NCI-H748 treated with DMSO at 0.1 percent for 48 hours (cell line): ENCODE measurements at places on chromosomes 2 and 18.

GRCh38 chr2:179467111-179467510, 202.5 kb upstream of the SESTD1 start:
- DNase-seq = no peak

GRCh38 chr2:159506764-159507440, 109.4 kb downstream of the BAZ2B start:
- DNase-seq = no peak

DNA sequence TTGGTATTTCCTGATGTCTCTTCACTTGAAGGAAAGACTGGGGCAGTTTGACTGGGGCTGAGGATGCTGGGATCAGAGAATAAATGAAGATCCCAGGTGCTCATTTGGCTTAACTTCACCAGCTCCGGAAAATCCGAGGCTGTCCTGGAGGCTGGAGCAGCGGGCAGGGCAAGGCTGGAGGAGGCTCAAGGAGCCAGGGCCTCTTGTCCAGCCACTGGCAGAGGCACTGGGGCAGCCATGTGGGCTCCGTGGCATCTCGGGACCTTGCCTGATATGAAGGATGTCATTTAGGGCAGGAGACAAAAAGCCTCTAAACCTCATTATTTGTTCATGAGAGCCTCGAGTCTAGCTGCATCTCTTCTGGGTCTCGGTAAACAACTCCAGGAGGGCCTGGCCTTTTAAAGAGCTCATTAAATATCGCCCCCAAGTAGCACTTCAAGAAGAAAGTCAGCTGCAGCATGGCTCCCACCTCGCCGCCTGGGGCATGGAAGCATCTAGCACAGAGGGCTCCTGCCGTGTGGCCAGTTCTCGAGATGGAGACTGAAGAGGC, 13.5 kb upstream of the GPR55 start:
- no peak for DNase-seq

GRCh38 chr18:68991286-68991685, 193.4 kb downstream of the CCDC102B start:
- DNase-seq = no peak

GRCh38 chr2:43005975-43006833, 213.8 kb upstream of the HAAO start:
- no peak for DNase-seq

- DNase-seq = no peak
Measured at GRCh38 chr2:99636144-99637034, 146.6 kb upstream of the REV1 start.

- no peak for DNase-seq
Measured at GRCh38 chr2:135607561-135607960, 76.3 kb downstream of the R3HDM1 start.

DNA sequence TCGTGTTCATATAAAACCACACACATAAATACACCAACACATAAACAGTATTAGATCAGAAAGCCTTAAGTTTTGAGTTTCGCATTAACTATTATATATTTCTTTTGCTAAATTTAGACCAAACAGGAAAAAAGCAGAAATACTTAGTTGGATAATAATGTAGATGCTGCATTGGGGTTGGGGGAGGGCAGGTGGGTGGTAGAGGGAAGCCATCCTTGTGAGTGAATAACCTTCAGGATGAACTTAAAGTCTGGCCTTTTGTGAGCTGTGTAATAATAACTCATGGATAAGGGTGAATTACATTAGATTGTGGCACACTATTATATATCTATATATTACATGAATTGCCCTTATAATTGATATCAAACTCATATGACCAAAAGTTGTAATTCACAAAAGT, 174.7 kb downstream of the WDR7 start:
- DNase-seq = no peak

GRCh38 chr2:49080681-49081080, 73.6 kb downstream of the FSHR start:
- DNase-seq = no peak

GRCh38 chr2:159444754-159445153, 158.3 kb upstream of the WDSUB1 start:
- DNase-seq = no peak

DNA sequence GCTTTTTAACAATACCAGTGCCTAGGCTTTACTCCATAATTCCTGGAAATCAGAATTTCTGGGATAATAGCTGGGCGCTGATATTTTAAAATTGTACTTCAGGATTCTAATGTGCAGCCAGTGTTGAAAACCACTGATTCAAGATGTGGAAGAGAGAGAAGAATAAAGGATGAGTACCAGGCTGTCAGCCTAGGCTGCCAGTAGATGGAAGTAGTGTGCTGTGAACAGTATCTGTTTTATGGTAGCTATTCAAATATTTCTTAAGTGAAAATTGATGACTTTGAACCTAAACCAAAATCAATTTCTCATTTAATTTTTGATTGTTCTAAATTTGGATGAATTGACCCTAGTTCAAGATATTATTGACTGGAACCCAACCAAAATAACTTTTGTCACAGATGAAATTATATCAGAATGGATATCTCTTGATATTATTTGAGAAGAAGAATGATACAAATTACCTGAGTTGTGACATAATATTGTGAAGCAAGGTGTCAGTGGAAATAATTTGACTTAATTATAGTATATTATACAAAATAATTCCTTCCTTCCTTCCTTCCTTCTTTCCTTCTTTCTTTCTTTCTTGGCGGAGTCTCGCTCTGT, 88.0 kb downstream of the COMMD1 start:
- peak; percentile 2 for DNase-seq

DNA sequence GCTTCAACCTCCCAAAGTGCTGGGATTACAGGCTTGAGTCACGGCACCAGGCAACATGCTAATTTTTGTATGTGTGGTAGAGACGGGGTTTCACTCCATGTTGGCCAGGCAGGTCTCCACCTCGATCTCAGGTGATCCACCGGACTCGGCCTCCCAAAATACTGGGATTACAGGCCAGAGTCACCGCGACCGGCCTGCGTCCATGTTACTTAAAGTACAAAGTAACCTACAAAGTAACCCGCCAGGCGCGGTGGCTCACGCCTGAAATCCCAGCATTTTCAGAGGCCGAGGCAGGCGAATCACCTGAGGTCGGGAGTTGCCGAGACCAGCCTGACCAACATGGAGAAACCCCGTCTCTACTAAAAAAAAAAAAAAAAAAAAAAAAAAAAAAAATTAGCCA, 1.1 kb upstream of the ANKRD30B start:
- DNase-seq = no peak

GRCh38 chr2:12251121-12251520, 465.6 kb upstream of the TRIB2 start:
- no peak for DNase-seq

GRCh38 chr2:33384599-33384961, 91.9 kb upstream of the RASGRP3 start:
- no peak for DNase-seq
